Fibroblast of skin of back (primary cell): ENCODE measurements at places on chromosomes 5 and 9.
A peak's percentile ranks its signal among the peaks of the same experiment; 100 is the strongest.

GRCh38 chr5:169893010-169893409 lies 87.3 kb downstream of the INSYN2B start:
- no peak for DNase-seq

- peak; percentile 88 for DNase-seq
Measured at GRCh38 chr5:139698490-139699146, 50.5 kb downstream of the CXXC5 start.

DNA sequence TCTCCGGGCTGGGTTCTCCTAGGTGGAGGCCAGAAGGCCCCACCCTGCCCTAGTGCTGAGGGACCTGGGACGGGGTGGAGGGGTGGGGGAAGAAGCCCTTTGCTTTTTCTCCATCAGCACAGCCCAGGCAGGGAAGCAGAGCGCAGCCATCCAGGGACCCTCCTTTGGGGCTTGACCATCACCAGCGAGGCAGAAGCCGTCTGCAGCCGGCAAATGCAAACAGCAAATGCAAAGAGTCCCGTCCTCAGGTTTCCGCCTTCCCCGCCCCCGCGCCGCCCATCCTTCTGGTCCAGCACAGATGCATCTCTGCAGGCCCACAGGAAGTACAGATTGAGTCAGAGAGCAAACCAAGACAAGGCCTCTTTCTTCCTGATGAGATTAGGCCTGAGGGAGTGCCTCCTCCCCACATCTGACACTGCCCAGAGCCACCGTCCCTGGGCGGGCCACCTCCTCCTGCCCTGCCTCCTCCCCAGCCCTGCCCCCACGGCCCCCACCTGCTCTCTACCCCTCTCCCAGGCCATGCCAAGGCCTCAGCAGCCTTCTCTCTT lies 23.4 kb downstream of the CORO2A start:
- DNase-seq, result peak; percentile 18

- peak; percentile 46 for DNase-seq
Measured at GRCh38 chr5:175464074-175464941, 14.1 kb upstream of the SFXN1 start.

DNA sequence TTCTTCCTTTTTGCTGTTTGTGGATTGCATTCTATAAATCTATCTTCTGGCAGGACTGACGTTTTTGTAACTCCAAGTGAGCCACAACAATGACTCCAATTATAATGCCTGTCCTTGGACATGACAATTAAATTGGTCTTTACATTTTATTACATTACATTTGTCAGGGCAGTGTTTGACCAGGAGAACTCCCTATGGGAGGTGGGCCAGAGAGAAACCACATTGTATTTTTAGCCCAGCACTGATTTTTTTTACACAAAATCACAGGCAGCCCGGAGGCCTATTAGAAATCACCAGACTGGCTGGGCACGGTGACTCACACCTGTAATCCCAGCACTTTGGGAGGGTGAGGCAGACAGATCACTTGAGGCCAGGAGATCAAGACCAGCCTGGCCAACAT lies 99.1 kb upstream of the SMC5 start:
- peak; percentile 45 for DNase-seq

DNA sequence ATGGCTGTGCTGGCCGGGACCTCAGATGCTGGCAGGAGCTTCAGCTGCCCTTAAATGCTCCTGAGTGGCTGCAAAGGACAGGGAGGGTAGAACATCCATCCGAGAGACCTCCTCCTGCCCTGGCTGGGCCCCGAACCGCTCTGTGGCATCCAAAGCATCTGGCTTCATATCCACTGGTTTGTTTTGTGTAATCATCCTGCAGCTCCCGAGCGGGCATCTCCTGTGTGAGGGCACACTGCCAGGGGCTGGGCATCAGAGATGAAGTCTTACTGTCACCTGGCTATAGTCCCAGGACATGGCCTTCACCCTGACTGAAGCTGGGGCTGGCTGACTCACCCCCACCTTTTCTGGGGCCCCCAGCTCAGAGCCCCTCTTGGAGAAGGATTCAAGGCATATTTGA lies 18.5 kb upstream of the NTNG2 start:
- DNase-seq, result no peak

GRCh38 chr9:86672966-86673365 lies 274.3 kb downstream of the GAS1 start:
- no peak for DNase-seq

GRCh38 chr9:84604223-84604622 lies 65.3 kb upstream of the NTRK2 start:
- no peak for DNase-seq

DNA sequence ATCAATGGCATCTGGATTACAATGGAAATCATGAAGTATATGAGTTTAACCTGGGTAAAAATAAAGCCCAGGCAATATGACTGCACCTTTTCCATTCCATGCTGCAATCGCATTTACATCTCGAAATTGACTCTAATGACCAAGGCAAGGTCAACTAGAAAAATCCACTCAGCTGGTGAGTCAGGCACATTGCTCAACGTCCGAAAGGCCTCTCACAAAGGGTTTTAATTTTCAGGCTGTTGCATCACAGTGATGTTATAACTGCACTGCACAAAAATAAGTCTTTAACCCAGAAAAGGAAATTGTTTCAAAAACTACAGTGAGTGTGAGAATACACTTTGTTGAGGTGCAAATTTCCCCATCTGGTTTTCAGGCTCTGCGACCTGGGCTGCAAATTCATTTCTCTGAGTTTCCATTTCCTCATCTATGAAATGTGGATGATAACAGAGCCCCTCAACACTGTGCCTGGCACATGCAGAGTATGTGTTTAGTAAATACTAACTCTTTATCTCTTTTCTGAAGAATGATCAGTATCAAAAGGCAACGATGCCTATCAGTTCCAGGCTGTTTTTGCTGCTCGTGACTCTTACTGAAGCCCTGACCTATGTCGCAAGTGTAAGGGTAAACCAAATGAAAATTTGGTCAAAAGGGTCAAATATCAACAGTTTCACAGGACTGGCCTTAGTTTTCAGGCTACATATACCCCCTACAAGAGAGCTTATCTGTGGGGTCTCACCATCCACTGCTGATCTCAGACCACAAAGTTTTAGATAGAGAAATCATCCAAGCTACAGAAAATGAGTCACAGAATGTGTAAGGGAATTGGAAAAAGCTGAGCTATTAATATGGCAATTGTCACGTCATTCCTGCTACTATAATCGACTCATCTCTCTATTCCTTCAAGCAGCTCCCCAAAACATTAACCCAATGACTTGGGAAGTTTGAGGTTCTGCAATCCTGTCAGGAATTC lies 4.1 kb downstream of the NFIL3 start:
- peak; percentile 91 for DNase-seq

DNA sequence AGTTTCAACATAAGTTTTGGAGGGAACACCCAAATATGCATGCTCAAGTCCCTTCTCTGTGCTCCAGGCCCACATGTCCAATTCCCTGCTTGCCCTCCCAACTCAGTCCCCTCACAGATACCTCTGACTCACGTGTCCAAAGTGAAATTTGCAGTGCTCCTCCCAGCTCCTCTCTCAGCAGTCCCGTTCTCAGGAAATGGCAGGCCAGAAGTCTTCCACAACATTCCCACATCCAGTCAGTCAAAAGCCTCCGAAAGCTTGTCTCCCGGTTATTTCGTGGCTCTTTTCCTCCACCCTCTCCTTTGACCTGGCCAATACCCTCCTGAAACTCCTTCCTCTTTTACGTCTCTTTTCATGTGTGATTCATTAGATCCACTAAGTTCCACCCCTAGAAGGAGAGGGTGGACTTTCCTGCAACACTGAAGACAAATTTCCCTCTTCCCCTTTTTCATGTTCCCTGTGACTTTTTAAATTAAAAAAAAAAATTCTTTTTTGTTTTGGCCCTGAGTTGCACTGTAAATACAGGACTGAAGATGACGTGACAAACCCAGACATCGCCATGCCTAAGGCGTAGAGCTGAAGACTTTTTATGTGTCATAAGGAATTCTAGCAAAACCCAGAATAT lies 12.8 kb upstream of the MGAT1 start:
- no peak for DNase-seq

DNA sequence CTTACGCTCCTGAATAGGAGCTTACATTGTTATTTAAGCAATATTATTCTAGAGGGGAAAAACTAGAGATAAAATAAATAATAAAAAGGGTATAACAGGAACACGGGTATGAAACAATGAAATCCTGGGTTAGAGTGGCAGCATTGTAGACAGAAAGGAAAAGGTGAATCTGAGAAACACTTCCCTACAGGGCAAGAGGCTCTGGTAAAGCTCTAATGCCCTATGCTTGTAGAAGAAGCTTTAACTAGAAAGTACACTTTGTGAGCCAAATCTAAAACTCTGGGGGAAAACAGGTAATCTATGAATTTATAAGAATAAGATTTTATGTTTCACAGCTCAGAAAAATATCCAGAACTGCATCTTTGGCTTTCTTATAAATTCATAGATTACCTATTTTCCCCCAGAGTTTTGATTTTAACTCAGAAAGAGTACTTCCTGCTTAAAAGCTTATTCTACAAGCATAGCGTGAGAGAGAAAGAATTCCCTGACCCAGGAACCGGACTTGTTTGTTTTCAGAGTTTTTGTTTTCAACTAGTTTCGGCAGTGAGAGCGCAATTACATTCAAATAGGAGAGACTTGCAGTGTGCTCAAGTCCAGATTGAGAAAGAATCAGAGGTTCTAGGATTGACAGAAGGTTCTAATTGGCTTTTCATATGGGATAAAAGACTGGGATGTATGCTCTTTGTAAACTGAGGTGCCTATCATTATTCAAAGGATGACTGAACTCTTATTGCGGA lies 651.0 kb upstream of the RORB start:
- DNase-seq, result no peak
